ENCODE measurements at places on chromosomes 5 and 9. TPM values are rescaled to one million over a fixed set of nuclear protein-coding genes. Genes with fewer than 3 reads are reported as not detected.

FAM120A gene
- 79.6 TPM for total RNA-seq

MRPL50 gene
- total RNA-seq = 7.6 TPM

CDC20B gene
- total RNA-seq = not detected

RABL6 gene
- total RNA-seq = 34.2 TPM

PCDH12 gene
- 2.4 TPM for total RNA-seq

SLC12A7 gene
- 21.4 TPM for total RNA-seq

PDE6A gene
- not detected for total RNA-seq

NUP214 gene
- 90.8 TPM for total RNA-seq

PCDHB5 gene
- 3.4 TPM for total RNA-seq

REXO4 gene
- total RNA-seq = 17.0 TPM

SLC6A19 gene
- not detected for total RNA-seq

PCDHGA3 gene
- 2.9 TPM for total RNA-seq

IFNA13 gene
- not detected for total RNA-seq

C5orf58 gene
- 0.68 TPM for total RNA-seq

ANKHD1 gene
- total RNA-seq = 177 TPM

DIRAS2 gene
- total RNA-seq = not detected

TRAF1 gene
- total RNA-seq = 12.1 TPM

MOB3B gene
- total RNA-seq = 12.2 TPM

SH3TC2 gene
- total RNA-seq = not detected

PLAC8L1 gene
- not detected for total RNA-seq

PIP5K1B gene
- total RNA-seq = 4.4 TPM

DNAJC21 gene
- total RNA-seq = 37.3 TPM

WWC1 gene
- 0.34 TPM for total RNA-seq

NR2F1-AS1 gene
- total RNA-seq = 4.1 TPM

BARHL1 gene
- total RNA-seq = not detected
